ENCODE measurements at places on chromosomes 1 and 21. TPM values are rescaled to one million over a fixed set of nuclear protein-coding genes. Genes with fewer than 3 reads are reported as not detected.
A peak's percentile ranks its signal among the peaks of the same experiment; 100 is the strongest.

The CHTOP gene
- 89.1 TPM for total RNA-seq

The TATDN3 gene
- 22.1 TPM for total RNA-seq

DNA sequence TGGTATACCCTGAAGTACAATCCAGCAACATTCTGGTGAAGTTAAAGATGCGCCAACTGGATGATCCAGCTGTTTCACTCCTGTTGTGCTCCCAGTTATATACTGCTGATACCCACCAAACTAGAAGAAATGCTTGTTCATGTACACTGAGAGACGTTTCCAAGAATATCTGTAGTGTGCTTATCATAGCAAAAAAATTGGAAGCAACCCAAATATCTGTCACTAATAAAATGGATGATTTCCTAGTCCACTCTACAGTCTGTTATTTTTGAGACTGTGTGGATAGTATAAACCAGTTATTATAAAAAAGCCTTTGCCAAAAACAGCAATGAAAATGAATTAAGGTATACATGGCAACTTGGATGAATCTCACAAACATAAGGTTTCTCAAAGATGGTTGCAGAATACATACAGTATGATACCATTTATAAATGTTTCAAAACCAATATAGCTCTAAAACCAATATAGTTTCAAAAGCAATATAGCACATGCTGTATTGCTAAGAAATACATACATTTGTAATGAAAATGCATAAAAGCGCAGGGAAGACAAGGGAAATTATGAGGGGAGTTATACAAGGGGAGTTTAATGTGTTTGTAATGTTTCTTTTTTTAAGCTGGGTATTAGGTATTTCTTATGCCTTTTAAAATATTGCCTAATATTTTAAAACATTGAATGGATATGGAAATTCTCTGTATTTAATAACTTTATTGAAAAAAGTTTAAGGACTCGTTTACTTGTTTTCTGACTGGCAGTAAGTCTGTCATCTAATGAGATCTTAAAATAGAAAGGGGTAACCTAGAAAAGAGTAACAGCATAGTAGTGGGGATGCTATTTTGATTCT is 36.5 kb downstream of the GPSM2 start:
- H3K27me3 ChIP-seq, result no peaks in the 10 kb centered on the region
- H3K4me3 ChIP-seq, result no peak overlapping the region
- H3K27ac ChIP-seq, result no peak overlapping the region
- no peak for DNase-seq

DNA sequence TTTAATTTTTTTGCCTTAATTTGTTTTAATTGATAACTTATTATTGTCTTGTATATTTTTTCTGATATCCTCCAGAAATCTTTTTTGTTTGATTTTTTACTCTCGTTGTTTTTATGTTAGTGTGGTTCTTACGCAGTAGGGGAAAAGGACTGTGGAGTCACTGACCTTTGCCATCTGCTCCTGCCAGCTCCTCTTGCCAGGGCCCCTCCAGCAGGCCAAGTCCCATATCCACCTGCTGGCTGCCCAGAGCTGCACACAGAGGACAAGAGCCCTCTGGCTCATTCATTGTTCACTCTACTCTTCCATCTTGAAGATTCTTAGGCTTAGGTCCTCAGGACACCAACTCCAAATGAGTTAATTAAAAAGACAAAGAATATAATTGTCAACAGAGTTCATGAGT is 316.4 kb upstream of the DUSP10 start:
- no peak overlapping the region for H3K4me3 ChIP-seq
- H3K27ac ChIP-seq, result no peak overlapping the region
- DNase-seq, result no peak
- H3K27me3 ChIP-seq, result peaks cover 3% of the 10 kb centered on the region

DNA sequence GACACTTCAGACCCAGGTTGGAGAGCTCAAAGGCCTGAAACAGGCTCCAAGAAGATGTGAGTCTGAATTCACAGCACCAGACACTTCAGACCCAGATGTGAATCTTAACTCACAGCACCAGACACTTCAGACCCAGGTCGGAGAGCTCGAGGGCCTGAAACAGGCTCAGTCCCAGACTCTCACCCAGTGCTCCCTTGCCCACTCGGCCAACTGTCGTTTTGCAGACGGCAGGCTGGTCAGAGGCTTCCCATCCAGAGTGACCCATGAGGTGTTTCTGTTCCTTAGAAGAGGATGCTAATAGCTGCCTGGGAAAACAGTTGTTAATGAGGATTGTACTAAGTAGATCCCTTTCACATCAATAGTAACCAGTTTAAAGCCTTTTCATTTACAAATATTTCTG is 88.4 kb downstream of the ADARB1 start:
- H3K4me1 ChIP-seq, result no peaks in the 10 kb centered on the region
- no peak overlapping the region for H3K27ac ChIP-seq
- DNase-seq, result peak; percentile 34
- no peaks in the 10 kb centered on the region for H3K36me3 ChIP-seq
- H3K27me3 ChIP-seq, result no peaks in the 10 kb centered on the region

- no peak for DNase-seq
- no peak overlapping the region for H3K27ac ChIP-seq
- no peaks in the 10 kb centered on the region for H3K4me1 ChIP-seq
- peaks cover 6% of the 10 kb centered on the region for H3K27me3 ChIP-seq
Observed at GRCh38 chr1:168598892-168599291, 22.5 kb downstream of the XCL1 start.

DNA sequence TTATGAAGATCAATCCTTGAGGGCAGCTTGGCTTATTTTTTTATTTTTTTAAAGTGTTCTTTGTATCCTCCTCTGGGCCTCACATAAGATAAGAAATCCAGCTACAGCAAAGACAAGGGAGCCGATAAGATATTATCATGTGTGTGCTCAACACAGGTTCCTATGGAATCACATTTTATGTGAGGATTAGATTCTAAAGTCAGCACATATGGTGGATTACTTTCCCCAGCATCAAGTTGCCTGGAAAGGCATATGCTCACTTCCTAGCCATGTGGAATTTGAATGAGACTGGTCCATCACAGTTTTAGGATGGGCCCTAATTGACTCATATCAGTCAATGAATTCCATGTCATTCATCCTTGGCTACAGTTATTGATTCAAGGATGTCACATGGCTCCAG is 456.9 kb upstream of the LRRC7 start:
- H3K27me3 ChIP-seq, result no peaks in the 10 kb centered on the region
- H3K36me3 ChIP-seq, result no peaks in the 10 kb centered on the region
- no peak overlapping the region for H3K4me3 ChIP-seq
- H3K27ac ChIP-seq, result no peak overlapping the region
- no peaks in the 10 kb centered on the region for H3K4me1 ChIP-seq
- DNase-seq, result no peak

- H3K36me3 ChIP-seq, result peaks cover 3% of the 10 kb centered on the region
- H3K27me3 ChIP-seq, result no peaks in the 10 kb centered on the region
- H3K4me3 ChIP-seq, result no peak overlapping the region
- peaks cover 3% of the 10 kb centered on the region for H3K4me1 ChIP-seq
Observed at GRCh38 chr1:84265867-84266266, 35.6 kb upstream of the SAMD13 start.

The FMO3 gene
- not detected for total RNA-seq

The KCNE2 gene
- total RNA-seq, result not detected

- H3K27me3 ChIP-seq, result peaks cover 34% of the 10 kb centered on the region
- peak overlapping the region; percentile 73 for H3K4me3 ChIP-seq
- H3K36me3 ChIP-seq, result no peaks in the 10 kb centered on the region
- peak; percentile 43 for DNase-seq
- no peak overlapping the region for H3K27ac ChIP-seq
Observed at GRCh38 chr21:26169611-26170470, 729 bp downstream of the APP start.

Measured in activated CD8-positive, alpha-beta memory T cell treated with anti-CD3 and anti-CD28 coated beads, Interleukin-2, amount 10 ng/mL, durations not matched to agents 7 days and 5 days (primary cell).